ENCODE measurements at places on chromosomes 16 and 17. TPM values are rescaled to one million over a fixed set of nuclear protein-coding genes. Genes with fewer than 3 reads are reported as not detected.

- H3K4me1 ChIP-seq: peaks cover 57% of the 10 kb centered on the region
- H3K27ac ChIP-seq: peak within 1 kb of the TSS; percentile 79
- no peaks in the 10 kb centered on the region for H3K27me3 ChIP-seq
- peak within 1 kb of the TSS; percentile 30 for H3K4me3 ChIP-seq
These were observed at the start of gene WFDC1 for GRCh38 chr16:84294531-84295142. WFDC1 (plus strand) TSS chr16:84294878; CDS start chr16:84294972, 94 bp downstream.

- no peaks in the 10 kb centered on the region for H3K27me3 ChIP-seq
- no peaks in the 10 kb centered on the region for H3K4me1 ChIP-seq
- peak; percentile 74 for DNase-seq
- no peaks in the 10 kb centered on the region for H3K36me3 ChIP-seq
These were observed 73.1 kb downstream of the CCDC182 start for GRCh38 chr17:57671667-57672632.

- H3K27me3 ChIP-seq: no peaks in the 10 kb centered on the region
- H3K4me1 ChIP-seq: peaks cover 17% of the 10 kb centered on the region
- H3K27ac ChIP-seq: no peak overlapping the region
- DNase-seq: peak; percentile 89
- H3K36me3 ChIP-seq: peaks cover 93% of the 10 kb centered on the region
These were observed 14.5 kb upstream of the RPL13 start for GRCh38 chr16:89545831-89546574.

- no peaks in the 10 kb centered on the region for H3K36me3 ChIP-seq
- H3K27ac ChIP-seq: no peak overlapping the region
- H3K4me1 ChIP-seq: peaks cover 4% of the 10 kb centered on the region
These were observed 169.4 kb downstream of the IRX5 start for GRCh38 chr16:55100100-55100499.

DNA sequence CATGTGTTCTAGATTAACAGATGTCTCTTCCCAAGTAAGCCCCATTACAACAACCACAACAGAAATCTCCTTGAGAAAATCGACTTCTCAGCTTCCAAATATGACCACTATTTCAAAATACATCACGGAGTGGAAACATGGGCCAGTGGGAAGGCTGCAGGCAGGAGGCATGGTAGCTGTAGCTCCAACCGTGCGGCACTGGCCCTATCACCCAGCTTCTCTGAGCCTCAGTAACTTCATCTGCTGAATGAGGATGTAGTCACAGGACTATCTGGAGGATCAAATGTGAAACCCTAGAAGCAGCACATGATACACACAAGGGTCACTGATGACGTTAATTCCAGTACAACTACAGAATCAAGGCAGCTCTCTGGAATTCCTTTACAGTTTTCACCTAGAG, 112.2 kb downstream of the VPS53 start:
- no peak overlapping the region for H3K4me3 ChIP-seq
- H3K27ac ChIP-seq: peak overlapping the region; percentile 70
- H3K4me1 ChIP-seq: no peaks in the 10 kb centered on the region
- DNase-seq: no peak
- no peaks in the 10 kb centered on the region for H3K27me3 ChIP-seq
- peaks cover 66% of the 10 kb centered on the region for H3K36me3 ChIP-seq

- peaks cover 17% of the 10 kb centered on the region for H3K36me3 ChIP-seq
- H3K27ac ChIP-seq: peak overlapping the region; percentile 62
- H3K4me1 ChIP-seq: peaks cover 45% of the 10 kb centered on the region
- H3K4me3 ChIP-seq: no peak overlapping the region
- peak; percentile 57 for DNase-seq
- no peaks in the 10 kb centered on the region for H3K27me3 ChIP-seq
These were observed 34.3 kb downstream of the SEC14L1 start for GRCh38 chr17:77174928-77175661.

DNA sequence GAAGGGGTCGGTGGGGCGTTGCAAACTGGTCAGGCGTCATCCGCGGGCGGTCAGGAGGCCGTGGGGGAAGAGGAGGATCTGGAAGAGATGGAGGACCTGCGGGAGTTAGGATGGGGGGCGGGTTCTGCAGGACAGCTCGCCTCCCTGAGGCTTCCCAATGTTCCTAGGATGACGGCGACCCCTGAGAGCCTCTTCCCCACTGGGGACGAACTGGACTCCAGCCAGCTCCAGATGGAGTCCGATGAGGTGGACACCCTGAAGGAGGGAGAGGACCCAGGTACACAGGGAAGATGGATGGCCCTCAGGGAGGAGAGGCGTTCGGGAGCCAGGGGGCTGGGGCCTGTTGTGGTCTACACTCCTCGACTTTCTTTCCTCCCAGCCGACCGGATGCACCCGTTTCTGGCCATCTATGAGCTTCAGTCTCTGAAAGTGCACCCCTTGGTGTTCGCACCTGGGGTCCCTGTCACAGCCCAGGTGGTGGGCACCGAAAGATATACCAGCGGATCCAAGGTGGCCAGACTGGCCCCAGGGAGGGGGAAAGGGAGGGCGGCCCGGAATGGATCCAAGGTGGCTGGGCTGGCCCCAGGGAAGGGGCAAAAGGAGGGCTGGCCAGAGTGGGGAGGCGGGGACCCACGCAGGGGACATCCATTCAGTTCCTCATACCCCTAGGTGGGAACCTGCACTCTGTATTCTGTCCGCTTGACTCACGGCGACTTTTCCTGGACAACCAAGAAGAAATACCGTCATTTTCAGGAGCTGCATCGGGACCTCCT, 839 bp downstream of the PLD2 start:
- H3K4me1 ChIP-seq: peaks cover 12% of the 10 kb centered on the region
- H3K27ac ChIP-seq: peak overlapping the region; percentile 81
- H3K4me3 ChIP-seq: peak overlapping the region; percentile 95
- no peaks in the 10 kb centered on the region for H3K27me3 ChIP-seq

GRCh38 chr17:48622857-48623256, 3.3 kb downstream of the HOXB9 start:
- H3K27ac ChIP-seq: no peak overlapping the region
- peaks cover 100% of the 10 kb centered on the region for H3K27me3 ChIP-seq
- no peaks in the 10 kb centered on the region for H3K36me3 ChIP-seq
- H3K4me3 ChIP-seq: no peak overlapping the region
- no peak for DNase-seq
- peaks cover 41% of the 10 kb centered on the region for H3K4me1 ChIP-seq

- peaks cover 62% of the 10 kb centered on the region for H3K4me1 ChIP-seq
- H3K4me3 ChIP-seq: no peak overlapping the region
- no peak for DNase-seq
- no peak overlapping the region for H3K27ac ChIP-seq
- no peaks in the 10 kb centered on the region for H3K36me3 ChIP-seq
These were observed 214.0 kb upstream of the CIBAR2 start for GRCh38 chr16:85326113-85326793.

GRCh38 chr16:70418993-70419318, 19.9 kb downstream of the ST3GAL2 start:
- no peak overlapping the region for H3K27ac ChIP-seq
- H3K4me3 ChIP-seq: no peak overlapping the region
- no peak for DNase-seq
- H3K4me1 ChIP-seq: peaks cover 6% of the 10 kb centered on the region
- no peaks in the 10 kb centered on the region for H3K27me3 ChIP-seq
- no peaks in the 10 kb centered on the region for H3K36me3 ChIP-seq

GRCh38 chr16:55021595-55022475, 91.2 kb downstream of the IRX5 start:
- H3K27ac ChIP-seq: no peak overlapping the region
- no peaks in the 10 kb centered on the region for H3K4me1 ChIP-seq
- H3K4me3 ChIP-seq: no peak overlapping the region
- H3K27me3 ChIP-seq: peaks cover 10% of the 10 kb centered on the region
- peak; percentile 12 for DNase-seq
- H3K36me3 ChIP-seq: no peaks in the 10 kb centered on the region

GRCh38 chr17:77345260-77345910, 204.6 kb downstream of the SEC14L1 start:
- H3K27me3 ChIP-seq: no peaks in the 10 kb centered on the region
- no peak overlapping the region for H3K27ac ChIP-seq
- peak; percentile 14 for DNase-seq
- no peaks in the 10 kb centered on the region for H3K36me3 ChIP-seq
- peaks cover 18% of the 10 kb centered on the region for H3K4me1 ChIP-seq
- no peak overlapping the region for H3K4me3 ChIP-seq

DNA sequence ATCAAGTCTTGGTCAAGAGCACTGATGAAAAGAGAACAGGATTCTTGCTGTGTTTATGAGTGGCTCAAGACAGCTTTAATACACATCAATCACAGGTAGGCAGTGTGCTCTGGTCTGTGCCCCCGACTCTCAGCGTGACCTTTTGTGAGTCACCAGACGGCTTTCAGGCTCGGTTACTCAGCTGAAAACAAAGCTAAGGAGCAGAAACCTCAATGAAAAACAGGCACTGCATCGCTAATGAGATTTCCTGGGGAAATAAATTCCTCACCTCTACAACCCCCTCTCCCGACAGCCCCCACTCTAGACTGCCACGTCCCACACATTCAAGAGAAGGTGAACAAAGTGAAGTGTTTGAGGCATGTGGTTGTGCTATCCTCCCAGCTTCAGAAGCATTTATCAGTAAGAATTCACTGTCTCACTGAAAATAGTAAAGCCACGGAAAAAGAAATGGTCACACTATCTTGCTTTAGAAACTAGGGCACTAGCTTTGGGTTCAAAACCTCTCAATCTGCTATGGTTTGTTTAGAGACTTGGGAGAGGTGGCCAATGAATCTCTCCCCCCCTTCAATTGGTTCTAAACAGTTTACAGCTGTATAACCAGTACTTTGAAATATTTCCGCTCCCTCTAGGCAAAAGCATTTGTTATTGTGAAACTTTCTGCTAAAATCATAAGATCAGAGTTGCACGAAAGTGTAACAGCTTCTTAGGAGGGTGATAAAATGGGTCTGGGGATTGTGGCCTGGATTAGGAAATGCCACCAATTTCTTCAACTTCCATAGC, 199.5 kb upstream of the PMFBP1 start:
- peaks cover 15% of the 10 kb centered on the region for H3K4me1 ChIP-seq
- H3K36me3 ChIP-seq: no peaks in the 10 kb centered on the region
- no peak overlapping the region for H3K27ac ChIP-seq
- DNase-seq: peak; percentile 45

DNA sequence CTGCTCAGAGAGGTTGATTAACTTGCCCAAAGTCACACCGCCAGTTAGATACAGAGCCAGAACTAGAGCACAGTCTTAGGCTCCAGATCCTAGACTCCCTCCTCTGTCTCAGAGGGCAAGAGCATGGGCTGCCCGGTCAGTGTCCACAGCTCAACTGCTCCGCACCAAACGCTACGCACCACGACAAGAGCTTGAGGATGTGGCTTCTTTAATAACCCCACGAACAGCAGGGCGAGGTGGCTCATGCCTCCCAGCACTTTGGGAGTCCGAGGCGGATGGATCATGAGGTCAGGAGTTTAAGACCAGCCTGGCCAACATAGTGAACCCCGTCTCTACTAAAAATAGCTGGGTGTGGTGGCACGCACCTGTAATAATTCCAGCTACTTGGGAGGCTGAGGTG, 21.4 kb downstream of the FA2H start:
- DNase-seq: no peak
- H3K27me3 ChIP-seq: no peaks in the 10 kb centered on the region
- H3K27ac ChIP-seq: no peak overlapping the region
- peaks cover 10% of the 10 kb centered on the region for H3K4me1 ChIP-seq

DNA sequence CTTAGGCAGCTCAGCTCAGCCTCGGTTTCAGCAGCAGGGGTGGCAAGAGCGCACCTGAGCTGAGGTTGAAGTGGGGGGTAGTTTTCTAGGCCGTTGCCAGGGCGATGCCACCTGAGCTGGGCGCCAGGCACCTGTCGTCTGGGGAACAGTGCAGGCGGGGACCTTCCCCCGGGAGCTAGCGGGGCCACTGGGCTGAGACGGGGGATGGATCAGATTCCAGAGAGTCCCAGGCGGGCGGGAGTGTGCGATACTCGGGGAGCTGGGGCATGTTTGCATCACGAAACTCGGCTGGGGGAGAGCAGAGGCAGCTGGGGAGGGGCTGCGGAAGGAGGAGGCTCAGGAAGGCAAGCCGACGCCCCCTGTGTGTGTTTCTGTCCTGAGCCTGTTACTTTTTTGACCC, 477 bp upstream of the CLDN9 start:
- no peak for DNase-seq
- peaks cover 87% of the 10 kb centered on the region for H3K27me3 ChIP-seq
- H3K36me3 ChIP-seq: no peaks in the 10 kb centered on the region
- peaks cover 52% of the 10 kb centered on the region for H3K4me1 ChIP-seq
- no peak overlapping the region for H3K27ac ChIP-seq

DNA sequence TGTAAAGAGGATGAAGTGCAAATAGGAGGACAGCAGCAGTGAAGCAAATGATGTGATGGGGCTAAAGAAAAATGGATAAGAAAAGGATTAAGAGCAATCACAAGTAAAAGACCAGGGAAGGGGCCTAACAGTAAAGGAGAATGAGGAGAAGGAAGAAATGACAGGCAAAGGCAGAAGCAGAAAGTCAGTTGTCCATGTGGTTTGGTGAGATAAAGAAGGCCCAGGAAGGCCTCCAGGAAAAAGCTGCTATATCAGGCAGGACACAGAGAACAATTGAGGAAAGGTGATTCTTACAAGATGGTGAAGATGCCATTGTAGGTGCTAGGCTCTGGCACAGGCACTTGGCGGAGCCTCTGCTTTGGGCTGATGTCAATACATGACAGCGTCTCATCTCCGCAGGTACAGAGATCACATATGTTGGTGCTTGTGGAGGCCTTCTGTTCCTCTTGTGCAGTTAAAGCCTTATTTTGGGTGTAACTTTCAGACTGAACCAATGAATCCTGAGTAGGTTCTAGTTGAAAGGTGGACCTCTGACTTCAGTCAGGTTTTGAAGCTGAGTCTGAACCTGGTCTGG, 18.1 kb downstream of the RDM1 start:
- no peak overlapping the region for H3K4me3 ChIP-seq
- no peaks in the 10 kb centered on the region for H3K36me3 ChIP-seq
- no peak for DNase-seq
- H3K27me3 ChIP-seq: no peaks in the 10 kb centered on the region

- peak overlapping the region; percentile 95 for H3K4me3 ChIP-seq
- peaks cover 16% of the 10 kb centered on the region for H3K36me3 ChIP-seq
- H3K27me3 ChIP-seq: no peaks in the 10 kb centered on the region
- H3K4me1 ChIP-seq: peaks cover 87% of the 10 kb centered on the region
- H3K27ac ChIP-seq: peak overlapping the region; percentile 98
- peak; percentile 11 for DNase-seq
These were observed 4.5 kb downstream of the ALKBH5 start for GRCh38 chr17:18187821-18188761.

DNA sequence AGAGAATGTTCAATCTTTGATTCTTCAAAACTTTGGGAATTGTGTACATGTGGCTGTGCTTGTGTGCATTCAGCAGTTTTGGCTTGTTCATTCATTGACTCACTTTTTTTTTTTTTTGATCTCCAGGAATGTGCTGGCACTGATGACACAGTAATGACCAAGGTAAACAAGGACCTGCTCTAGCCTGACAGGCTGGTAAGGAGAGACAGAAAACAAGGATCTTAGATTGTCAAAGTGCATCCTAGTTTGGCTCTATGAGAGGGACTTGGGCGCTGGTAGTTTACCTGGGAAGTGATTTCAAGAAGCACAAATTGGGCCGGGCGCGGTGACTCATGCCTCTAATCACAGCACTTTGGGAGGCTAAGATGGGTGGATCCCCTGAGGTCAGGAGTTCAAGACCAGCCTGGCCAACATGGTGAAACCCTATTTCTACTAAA, 233.1 kb upstream of the WSCD1 start:
- no peak overlapping the region for H3K27ac ChIP-seq
- H3K27me3 ChIP-seq: no peaks in the 10 kb centered on the region
- DNase-seq: no peak
- H3K36me3 ChIP-seq: no peaks in the 10 kb centered on the region
- H3K4me3 ChIP-seq: no peak overlapping the region

The RRAD gene
- total RNA-seq: 3.6 TPM

The PRDM7 gene
- total RNA-seq: not detected

The SOX8 gene
- total RNA-seq: not detected

The CCDC57 gene
- total RNA-seq: 43.9 TPM

The SHCBP1 gene
- total RNA-seq: 28.1 TPM

The OVCA2 gene
- 17.1 TPM for total RNA-seq

The MKS1 gene
- total RNA-seq: 18.0 TPM

The SULT1A3 gene
- 84.4 TPM for total RNA-seq

The CRYM gene
- total RNA-seq: 3.3 TPM

The CLEC18A gene
- total RNA-seq: 1.7 TPM

The HOXB1 gene
- not detected for total RNA-seq
